T1000 (cell line): ENCODE measurements at places on chromosomes 3 and 15.

DNA sequence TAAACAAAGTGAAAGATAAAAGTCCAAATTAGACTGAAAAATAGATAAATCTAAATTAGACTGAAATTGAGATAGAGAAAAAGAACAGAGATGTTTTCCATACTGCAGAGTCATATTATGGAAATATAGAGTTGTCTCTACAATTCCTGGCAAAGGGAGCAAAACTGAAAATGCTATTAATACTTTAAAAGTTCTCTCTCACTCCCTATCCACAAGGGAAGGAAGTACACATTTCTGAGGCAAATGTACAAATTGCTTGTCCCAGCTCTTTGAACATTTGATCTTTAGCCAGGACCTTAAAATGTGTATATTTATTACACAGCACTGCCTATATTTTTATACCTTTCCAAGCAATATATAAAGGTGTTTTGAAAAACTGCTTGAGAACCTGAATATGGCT is 225.1 kb upstream of the SEMA6D start:
- no peak for DNase-seq

GRCh38 chr15:36008719-36009118 is 462.8 kb upstream of the DPH6 start:
- no peak for DNase-seq

DNA sequence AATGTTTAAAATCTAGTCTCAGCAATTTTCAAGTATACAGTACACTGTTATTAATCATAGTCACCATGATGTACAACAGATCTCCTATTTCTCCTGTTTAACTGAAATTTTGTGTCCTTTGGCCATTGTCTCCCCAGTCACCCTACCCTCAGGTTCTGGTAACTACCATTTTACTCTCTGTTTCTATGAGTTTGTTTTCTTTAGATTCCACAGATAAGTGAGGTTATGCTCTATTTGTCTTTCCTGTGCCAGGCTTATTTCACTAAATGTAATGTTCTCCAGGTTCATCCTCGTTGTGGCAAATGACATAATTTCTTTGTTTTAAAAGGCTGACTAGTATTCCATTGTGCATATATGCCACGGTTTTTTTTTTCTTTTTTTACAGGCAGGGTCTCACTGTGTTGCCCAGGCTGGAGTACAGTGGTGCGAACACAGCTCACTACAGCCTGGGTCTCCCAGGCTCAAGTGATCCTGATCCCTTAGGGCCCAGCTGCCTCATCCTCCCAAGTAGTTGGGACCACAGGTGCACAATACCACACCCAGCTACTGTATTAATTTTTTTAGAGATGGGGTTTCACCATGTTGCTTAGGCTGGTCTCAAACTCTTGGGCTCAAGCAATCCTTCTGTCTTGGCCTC is 50.0 kb downstream of the RAB7A start:
- no peak for DNase-seq

GRCh38 chr3:31960793-31961431 is 20.1 kb downstream of the OSBPL10 start:
- no peak for DNase-seq

DNA sequence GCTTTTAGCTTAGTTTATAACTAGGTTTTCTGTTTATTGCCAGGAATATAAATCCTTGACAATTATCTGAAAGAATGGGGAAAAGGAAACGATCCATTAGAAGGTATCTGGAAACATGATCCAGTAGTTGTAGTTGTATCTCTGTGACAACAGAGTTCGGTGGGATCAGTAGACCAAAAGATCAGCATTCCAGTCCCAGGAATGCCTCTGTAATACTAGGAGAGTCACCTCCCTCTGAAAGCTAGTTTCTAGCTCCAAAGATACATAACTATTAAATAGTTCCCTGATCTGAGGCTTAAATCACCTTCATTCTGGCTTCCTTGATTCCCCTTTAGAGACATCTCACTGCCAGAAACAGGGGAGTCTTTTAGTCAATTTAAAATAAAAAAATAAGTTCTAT is 34.1 kb downstream of the MB21D2 start:
- no peak for DNase-seq

DNA sequence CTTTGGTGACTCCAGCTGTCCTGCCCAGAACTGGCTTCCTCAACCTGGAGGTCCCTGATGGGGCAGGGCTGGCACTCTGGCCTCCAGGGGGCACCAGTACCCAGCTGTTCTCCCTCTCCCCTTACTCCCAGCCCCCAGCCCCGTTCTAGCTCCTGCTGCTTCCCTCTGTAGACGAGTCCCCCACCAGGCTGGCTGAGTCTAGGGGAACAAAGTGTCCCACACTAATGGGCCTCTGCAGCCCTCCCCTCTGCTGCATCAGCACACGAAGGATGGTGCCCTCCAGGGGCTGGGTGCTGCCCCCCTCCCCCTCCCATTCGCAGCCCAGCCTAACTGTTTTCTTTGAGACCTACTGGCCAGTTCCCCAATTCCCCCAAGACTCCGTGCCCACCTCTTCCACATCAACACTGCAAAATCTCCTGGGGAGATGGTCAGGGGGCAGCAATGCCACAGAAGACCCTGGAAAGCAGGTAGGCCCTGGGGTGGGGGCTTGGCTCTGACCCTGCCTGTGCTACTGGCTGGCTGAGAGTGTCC is 4.2 kb downstream of the RHCG start:
- no peak for DNase-seq

DNA sequence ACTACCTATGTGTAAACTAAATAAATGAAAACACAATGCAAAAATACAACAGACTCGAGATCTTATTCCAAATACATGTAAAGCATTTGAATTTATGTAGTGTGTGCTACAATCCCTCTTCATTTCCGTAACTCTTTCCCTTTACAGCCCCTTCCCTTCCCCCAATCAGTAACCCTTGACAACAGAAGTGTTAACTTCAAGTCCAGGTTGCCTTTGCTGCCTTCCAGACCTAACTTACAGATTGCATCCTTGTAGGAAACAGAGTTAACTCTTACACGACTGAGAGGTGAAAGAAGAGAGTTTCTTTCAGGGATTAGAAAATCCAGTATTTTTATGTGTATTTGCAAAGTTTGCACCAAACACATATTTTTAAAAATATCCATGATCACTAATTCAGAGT is 1.4 kb upstream of the ROBO1 start:
- DNase-seq = no peak

DNA sequence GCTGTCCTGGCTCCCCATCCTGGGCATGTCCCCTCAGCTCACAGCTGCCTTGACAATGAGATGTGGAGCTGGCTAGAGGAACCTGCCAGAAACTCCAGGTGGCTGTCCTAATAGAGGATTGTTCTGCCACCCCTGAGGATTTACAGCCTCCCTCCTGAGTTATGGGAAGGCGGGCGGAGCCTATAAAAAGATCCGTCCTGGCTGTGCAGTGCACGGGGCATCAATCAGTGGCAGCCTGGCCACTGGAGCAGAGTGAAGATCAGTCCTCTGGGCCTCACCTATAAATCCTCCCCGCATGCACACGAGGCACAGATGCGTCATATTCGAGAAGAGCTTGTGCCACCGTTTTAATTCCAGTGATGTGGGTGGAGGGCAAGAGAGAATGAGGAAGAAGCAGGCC is 90.0 kb downstream of the MEGF11 start:
- DNase-seq = no peak

- DNase-seq = no peak
Measured at GRCh38 chr3:176120507-176120906, 1076.8 kb downstream of the TBL1XR1 start.

- no peak for DNase-seq
Measured at GRCh38 chr3:46429671-46430070, 22.6 kb downstream of the CCRL2 start.

DNA sequence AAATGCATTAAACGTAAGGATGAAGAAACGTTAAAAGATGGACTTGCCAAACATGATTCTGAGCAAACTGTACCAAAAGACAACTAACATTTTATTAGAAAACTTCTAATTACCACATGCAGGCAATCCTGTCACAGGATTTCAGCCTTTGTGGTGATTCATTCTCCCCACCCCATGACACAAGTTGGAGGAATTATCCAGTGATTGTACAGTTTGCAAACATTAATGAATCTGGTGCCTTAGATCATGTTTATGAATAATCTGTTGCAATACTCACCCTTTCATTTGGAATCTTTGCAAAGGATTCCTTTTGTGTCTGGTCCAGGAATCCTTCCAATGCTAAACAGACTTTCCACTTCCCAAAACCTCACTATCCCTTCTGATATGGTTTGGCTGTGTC is 23.3 kb upstream of the ERC2 start:
- DNase-seq = no peak

DNA sequence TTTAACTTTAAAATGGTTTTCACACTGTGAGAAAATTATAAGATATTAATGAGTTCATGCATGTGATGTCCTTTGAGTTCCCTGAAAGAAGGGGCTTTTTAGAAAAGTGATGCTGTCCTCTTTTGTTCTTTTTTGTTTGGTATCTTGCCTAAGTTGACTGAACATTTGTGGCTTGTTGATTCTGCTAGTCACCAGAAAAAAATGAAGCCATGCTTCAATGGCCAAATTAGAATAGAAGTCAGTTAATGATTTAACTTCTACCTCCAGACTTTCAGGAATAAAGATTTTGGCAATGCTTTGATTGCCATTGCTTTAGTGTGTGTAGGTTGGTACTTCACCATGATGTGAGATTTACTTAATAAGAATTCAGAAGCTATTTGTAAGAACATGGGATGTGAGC is 260.6 kb upstream of the NECTIN3 start:
- no peak for DNase-seq

- DNase-seq = no peak
Measured at GRCh38 chr15:46660096-46660842, 1025.4 kb downstream of the SQOR start.

- DNase-seq = no peak
Measured at GRCh38 chr15:95620934-95621579, 709.4 kb upstream of the NR2F2 start.

DNA sequence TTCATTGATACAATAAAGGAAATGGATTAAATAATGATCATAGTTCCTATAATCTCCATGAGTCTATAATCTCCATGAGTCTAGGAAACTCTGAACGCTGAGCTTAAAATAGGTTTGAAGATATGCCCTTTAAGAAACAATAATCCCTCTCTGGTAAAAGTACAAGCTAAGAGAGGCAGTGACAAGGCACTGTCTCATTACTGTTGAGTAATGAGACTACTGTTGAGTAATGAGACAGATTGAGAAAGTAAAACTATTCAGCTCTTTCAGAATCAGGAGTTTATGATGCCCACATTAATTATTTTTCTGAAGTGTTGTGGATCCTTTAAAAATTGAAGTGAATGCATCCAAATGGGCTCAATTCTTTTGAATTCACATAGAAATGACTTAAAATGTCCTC is 235.5 kb upstream of the THRB start:
- no peak for DNase-seq

GRCh38 chr3:107772016-107772415 is 249.3 kb downstream of the BBX start:
- DNase-seq = no peak

DNA sequence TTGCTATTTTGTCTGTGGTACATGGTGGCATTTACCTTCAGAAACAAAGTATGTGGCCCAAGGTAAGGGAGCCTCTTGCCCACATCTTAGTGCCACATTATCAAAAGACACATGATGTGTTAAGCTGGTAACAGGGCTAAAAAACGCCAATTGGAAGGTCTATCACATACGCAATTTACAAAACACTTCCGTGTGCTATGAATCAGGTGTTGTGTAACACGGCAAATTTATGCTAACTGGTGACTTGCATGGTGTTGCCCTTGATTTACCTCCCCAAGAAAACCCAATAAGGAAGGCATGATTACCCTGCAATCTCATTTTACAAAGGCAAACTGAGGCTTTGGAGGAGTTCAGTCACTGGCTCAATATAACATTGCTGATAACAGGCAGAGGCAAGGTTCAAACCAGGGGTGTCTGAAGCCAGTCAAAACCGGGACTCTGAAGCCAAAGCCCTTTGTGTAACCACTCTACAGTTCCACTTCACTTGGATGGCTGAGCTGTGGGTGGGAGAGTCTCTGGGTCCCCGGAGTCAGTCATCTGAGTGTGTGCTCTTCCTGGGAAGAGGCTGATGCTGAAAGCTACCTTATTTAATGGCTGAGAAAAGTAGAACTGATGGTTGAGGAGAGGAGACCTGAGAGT is 103.9 kb upstream of the BCL6 start:
- DNase-seq = no peak

DNA sequence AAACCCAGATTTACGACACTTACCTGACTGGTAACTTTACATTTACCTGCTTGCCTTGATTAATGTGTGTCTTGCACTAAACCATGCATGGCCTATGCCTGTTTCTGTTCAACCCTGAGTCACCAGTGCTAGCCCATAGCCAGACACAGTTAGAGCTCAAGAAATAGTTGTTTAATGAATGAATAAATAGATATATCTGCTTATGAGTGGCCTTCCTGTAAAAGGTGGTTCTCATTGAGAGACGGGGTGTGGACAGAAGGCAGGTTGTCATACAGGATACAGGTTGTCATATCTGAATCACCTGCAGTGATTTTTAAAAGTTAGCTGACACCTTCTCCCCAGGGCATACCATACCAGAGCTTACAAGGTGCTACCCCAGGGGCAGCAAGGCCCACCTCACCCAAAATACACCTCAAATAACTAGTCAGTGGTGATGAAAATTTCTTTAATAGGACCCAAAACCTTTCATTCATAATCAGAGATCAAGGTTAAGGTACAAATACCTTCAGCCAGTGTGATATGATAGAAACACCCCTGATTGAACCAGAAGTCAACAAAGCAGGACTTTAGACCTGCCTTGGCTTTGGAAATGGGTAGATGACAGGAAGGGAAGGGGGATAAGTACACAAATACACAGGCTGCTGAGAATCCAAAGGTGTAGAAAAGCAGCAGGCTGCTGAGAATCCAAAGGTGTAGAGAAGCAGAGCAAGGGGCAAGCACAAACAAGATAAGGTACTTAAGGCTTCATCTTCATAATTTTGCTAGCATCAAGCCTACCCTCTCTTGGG is 45.4 kb upstream of the TSC22D2 start:
- no peak for DNase-seq

GRCh38 chr3:167653760-167654159 is at the start of gene WDR49:
WDR49 (minus strand) TSS chr3:167653942; CDS start chr3:167653425, 517 bp downstream.
- DNase-seq = no peak

GRCh38 chr3:197807969-197808587 is 17.0 kb downstream of the LRCH3 start:
- DNase-seq = no peak

DNA sequence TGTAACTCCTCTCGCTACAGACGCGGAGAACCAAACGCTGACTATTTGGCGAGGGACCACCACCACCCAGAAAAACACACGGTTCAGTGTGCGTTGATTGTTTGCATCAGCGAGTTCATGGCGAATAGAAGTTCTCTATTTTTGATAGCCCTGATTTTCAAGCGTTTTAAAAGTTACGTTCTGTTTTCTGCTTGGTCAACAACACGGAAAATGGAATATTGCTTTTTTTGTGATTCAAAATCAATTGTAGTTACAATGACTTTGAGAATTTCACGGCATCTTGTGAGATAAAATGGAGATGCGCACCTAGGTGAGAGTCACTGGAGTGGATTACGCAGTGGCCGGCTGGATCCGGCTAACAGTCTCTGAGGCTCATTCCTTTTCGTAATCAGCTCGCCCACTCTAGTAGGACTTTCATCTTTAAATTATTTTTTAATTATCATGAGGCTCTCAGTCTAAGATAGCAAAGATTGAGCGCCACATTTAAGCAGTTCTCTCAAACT is 54.8 kb downstream of the CCDC54 start:
- DNase-seq = no peak

- DNase-seq = no peak
Measured at GRCh38 chr15:45372041-45372995, 6.0 kb downstream of the GATM start.

GRCh38 chr15:31403606-31404005 is 77.0 kb downstream of the KLF13 start:
- DNase-seq = no peak
